Stimulated activated CD4-positive, alpha-beta T cell treated with anti-CD3 and anti-CD28 coated beads, Interleukin-4, amount 100 ng/mL, for 24 hours (primary cell): ENCODE measurements at places on chromosomes 16 and 17.

DNA sequence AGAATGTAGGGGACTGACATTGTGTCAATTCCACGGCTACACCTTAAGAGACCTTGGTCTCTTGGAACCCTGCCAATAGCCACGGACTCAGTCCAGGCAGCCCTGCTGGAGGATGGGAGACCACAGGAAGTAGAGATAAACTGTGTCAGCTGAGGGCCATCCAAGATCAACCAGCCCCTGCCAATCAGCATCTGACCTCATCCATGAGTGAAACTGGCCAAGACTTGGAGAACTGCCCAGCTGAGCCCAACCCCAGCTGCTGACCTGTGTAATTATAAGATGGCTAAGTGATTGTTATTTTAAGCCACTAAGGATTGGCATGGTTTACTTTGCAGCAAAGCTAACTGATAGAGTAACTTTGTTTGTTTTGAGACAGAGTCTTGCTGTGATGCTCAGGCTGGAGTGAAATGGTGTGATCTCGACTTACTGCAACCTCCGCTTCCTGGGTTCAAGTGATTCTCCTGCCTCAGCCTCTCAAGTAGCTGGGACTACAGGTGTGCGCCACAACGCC lies 13.3 kb upstream of the YWHAE start:
- DNase-seq: no peak

DNA sequence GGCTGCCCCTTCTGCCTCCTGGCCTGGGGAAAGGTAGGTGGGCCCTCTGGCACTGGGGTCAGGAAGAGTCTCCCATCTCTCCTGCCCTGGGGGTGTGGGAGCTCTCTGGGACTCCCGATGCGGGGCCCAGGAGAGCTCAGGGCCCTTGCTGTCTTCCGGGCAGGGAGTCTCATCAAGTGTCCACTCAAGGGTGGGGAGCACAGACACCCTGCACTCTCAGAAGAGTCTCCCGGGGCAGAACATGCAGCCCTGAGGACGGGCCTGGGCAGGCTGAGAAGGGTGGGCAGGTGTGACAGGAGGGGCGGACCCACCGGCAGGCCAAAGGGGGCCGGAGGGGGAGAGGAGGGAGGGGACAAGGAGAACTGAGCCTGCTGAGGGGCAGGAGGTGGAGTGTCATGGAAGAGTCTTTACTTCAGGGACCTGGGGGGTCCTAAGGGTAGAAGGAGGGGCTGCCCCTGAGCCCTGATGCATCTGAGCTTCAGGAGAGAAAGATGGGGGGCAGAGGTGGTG lies 8.4 kb upstream of the PKMYT1 start:
- no peak for DNase-seq

- DNase-seq: no peak
Observed at GRCh38 chr17:39352986-39353385, 48.4 kb downstream of the FBXL20 start.

DNA sequence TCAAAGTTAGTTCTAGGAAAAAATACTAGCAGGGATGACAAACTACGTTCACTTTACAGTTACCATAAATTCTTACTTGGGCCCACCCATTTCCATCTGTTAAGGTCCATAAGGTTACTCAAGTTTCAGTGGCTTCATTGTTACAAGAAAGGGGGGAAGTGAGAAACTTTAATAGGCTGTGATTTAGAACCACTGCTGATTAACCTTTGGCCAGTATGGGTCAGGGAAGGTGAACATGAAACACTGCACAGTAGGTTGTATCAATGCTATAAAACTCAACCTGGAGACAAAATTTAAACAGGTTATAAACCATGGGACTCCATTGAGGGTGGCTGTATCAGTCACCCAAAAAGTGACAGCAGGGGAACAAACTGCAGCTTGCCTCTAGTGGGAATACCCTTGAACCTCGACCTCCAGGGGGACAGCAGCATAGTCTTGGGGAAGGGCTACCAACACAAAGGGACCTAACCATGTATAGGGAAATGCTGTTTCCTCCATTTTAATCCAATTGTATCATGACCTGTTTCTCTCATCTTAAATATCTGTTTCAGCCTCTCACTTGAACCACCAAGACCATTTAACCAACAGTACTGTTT lies 10.4 kb downstream of the PTRH2 start:
- DNase-seq: no peak

GRCh38 chr16:28171816-28172215 lies 39.9 kb downstream of the XPO6 start:
- DNase-seq: no peak

DNA sequence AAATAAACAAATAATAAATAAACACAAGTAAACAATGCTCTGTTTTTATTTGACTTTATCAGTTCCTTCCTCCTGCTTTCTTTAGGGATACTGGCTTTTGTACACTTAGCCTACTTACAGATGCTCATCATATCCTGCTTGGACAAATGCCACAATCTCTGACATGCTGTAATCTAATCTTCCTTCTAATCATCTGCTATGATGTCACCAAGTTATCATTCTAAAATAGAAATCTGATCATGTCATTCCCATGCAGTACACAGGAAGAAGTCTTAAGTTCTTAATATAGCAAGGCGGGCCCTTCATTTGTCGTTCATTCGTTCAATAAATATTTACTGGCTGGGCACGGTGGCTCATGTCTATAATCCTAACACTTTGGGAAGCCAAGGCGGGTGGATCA lies 9.1 kb upstream of the UBB start:
- DNase-seq: no peak

DNA sequence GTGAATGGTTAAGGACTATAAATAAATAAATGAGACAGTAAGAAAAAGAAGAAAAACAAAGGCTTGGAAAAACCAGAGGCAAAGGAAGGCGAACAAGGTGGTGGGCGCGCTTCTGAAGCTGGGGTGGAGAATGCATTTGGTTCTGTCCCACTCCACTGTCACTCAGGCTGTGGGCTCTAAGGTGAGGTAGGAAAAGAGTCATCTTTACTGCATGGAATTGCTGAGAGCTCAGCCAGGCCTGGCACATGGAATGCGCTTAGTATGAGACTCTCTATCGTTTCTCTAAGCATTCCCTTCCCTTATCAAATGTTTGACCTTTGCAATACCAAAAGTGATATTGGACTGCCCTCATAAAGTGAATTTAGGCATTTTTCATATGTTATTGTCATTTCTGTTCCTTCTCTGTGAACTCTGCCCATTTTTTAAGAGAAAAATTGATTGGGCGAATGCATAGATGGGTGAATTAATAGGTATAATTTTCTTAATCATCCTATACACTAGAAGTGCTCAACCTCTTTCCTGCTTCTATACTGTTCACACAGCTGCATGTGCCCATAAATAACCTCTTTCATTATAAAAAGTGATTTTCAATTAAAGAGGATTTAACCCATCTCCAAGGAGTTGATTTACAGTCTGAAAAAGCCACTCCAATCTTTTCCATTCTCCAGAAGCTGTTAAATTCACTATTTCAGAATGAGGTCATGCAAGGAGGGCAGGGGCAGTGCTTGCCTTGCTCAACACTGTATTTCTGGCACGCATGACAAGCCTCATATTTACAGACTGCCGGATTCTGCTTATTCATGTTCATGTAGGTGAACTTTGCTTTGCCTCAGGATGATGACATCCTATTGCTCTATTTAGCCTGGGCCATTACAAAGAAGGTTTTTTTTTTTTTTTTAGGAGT lies 87.7 kb downstream of the MYH10 start:
- no peak for DNase-seq

GRCh38 chr17:6639014-6639585 lies 1.4 kb downstream of the KIAA0753 start:
- DNase-seq: no peak

GRCh38 chr17:76872221-76872873 lies 4.1 kb downstream of the MGAT5B start:
- no peak for DNase-seq

- DNase-seq: no peak
Observed at GRCh38 chr16:80167657-80168390, 373.0 kb upstream of the DYNLRB2 start.

DNA sequence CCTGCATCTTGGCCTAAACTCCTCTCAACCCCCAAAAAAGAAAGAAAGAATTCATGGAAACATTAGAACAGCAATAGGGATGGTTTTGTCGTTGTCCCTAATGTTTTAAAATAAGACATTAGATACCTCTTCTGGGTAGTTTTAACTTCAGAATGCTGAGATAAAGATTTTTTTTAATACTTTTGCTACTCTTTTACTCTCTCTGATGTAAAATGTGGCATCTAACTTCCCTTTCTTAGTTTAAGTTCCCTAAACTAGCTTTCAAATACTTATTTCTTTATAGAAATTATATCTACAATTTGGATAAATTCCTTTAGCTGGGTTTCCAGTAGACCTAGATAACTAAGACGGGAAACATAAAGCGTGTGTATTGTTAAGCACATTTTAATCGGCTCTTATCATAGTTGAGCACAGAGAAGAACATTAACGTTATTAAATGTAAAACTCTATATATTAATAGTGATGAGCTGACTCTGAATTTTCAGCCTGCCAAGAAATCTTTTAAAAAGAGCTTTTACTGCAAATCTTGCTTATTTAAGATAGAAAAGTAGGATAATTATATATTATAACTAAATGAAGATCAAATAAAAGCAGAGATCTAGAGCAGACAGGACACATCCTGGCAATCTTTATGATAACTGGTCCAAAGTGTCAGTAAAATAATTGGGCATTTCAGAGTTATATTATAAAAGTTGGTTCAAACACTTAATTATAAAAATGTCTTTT lies 183.2 kb downstream of the CYB561 start:
- no peak for DNase-seq

GRCh38 chr16:20799599-20799998 lies 6.7 kb downstream of the ERI2 start:
- no peak for DNase-seq

GRCh38 chr16:65105171-65105570 lies 16.7 kb downstream of the CDH11 start:
- DNase-seq: no peak

DNA sequence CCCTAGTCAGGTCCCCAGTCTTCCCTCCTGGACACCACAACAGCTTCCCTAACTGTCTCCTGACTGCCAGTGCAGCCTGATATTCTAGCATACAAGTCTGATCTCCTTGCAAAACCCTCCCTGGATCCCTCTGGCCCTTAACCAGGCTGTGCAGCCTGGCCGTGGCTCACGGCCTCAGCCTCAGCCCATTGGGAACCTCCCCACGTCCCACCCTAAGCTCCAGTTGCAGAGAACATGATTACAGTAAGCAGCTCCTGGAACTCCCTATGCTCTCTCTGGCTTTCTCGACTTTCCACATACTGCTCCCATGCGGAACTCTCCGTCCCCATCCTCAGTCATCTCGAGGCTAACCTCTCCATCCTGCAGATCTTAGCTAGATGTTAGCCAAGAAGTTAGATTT lies 13.0 kb downstream of the ALOX12B start:
- no peak for DNase-seq

GRCh38 chr16:66911801-66912200 lies 6.9 kb downstream of the CDH16 start:
- no peak for DNase-seq

DNA sequence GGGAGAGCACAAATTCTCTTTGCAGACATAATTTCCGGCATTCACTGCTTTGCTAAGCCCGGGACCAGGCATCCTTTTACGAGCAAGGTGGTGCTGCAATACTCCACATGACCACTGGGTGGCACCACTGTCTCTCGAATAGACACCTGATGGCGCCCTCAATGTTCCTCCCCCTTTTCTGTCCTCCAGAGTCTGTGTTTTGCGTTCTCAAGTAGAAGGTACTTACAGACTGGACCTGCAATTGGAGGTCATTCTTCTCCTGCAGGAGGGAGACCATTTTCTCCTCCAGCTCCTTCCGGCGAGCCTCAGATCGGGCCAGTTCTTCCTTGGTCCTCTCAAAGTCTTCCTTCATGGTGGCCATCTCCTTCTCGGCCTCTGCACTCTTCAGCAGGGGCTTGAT lies 45.2 kb downstream of the MYH13 start:
- peak; percentile 64 for DNase-seq

- no peak for DNase-seq
Observed at GRCh38 chr17:49440581-49440980, 25.9 kb upstream of the PHB1 start.

DNA sequence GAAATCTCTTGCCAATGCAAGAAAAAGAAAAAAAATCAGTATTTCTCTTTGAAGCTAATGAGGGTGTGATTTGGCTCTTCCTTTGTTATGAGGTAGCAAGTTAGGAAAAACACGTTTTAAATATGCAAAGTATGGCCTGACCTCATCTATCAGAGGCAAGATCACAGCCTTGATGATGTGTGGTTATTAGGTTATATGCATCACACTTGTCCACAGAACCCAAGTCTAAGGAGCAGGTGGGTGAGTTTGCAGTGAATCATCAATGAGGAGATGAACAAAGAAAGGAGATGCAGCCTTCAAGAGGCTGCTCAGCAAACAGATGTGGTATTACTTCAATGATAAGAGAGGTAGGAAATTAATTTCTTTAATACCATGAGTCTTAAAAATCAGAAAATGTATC lies 594.8 kb upstream of the CDH5 start:
- no peak for DNase-seq

GRCh38 chr17:80894439-80894721 lies 97.3 kb upstream of the CHMP6 start:
- DNase-seq: no peak

- DNase-seq: no peak
Observed at GRCh38 chr16:48295488-48296281, 48.3 kb upstream of the ABCC11 start.

DNA sequence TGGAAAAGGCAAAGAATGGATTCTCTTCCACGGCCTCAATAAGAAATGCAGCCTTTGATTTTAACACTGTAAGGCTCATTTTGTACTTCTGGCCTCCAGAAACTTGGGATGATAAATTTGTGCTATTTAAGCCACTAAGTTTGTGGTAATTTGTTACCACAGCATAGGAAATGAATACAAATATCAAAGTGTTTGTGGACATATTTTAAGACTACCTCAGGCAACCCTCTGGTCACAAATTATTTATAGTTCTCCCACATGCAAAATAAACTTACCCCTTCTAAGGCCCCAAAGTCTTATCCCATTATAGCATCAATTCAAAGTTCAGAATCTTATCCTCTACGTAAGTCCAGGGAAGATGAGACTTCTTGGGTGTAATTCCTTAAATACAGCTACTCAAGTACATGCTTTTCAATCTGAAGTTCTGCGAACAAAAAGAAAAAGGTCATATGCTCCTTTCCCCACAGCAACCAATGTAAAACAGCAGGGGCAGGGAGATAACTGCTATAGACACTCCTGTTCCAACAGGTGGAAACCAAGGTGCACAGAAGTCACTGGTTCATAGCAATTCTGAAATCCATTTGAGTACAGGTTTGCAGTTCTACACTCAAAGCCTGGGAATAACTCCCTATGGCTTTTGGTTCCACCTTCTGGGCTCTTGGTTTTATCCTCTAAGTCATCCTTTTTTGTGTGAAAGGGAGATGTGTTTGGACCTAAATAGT lies 5.4 kb upstream of the EFCAB13 start:
- no peak for DNase-seq

- DNase-seq: no peak
Observed at GRCh38 chr16:65622151-65622550, 500.3 kb upstream of the CDH11 start.

GRCh38 chr16:80674884-80675283 lies 129.5 kb downstream of the CDYL2 start:
- DNase-seq: no peak
